Activated T-cell treated with anti-CD3 and anti-CD28 coated beads, Interleukin-2, amount 50 U/mL, for 48 hours (primary cell): ENCODE measurements at places on chromosomes 5 and 9.

DNA sequence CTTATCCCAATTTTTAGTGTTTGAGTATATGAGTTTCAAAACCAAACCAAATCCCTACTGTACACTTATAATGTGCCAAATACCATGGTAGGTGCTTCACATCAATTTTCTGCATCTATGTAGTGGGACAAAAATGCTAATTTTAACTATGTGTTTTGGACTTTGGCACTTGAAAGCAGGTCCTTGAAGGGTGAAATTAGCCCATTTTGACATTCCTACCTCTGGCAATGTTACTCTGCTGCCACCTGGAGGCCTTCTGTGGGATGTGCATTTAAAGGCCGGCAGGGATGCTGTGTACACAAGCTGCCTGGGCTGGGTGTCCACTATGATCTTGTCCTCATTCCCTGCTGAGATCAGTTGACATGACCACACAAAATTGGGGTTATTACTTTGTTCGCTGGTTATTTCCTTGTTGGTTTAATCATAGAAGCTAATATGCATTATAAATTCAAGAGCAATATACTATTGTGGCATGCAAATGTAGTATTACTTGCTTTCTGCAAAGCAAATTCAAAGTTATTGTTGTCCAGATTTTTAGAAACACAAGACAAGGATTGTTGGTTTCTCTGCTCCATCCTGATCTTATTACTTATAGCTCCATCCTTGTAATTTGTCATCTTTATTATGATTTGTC lies 166.8 kb downstream of the ARHGEF28 start:
- DNase-seq: peak; percentile 78

DNA sequence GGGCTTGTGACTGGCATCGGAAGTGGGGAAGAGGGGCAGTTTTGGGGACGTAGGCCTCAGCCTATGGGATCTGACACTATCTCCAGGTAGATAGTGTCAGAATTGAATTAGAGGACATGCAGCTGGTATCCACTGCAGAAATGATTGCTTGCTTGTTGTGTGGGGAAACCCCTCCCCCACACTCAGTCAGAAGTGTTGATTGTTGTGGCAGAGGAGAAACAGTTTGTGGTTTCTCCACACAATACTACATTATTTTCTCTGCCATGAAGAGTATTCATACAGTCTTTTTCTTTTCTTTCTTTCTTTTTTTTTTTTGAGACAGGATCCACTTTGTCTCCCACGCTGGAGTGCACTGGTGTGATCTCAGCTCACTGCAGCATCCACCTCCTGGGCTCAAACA lies 113.9 kb downstream of the ARRDC3 start:
- no peak for DNase-seq

DNA sequence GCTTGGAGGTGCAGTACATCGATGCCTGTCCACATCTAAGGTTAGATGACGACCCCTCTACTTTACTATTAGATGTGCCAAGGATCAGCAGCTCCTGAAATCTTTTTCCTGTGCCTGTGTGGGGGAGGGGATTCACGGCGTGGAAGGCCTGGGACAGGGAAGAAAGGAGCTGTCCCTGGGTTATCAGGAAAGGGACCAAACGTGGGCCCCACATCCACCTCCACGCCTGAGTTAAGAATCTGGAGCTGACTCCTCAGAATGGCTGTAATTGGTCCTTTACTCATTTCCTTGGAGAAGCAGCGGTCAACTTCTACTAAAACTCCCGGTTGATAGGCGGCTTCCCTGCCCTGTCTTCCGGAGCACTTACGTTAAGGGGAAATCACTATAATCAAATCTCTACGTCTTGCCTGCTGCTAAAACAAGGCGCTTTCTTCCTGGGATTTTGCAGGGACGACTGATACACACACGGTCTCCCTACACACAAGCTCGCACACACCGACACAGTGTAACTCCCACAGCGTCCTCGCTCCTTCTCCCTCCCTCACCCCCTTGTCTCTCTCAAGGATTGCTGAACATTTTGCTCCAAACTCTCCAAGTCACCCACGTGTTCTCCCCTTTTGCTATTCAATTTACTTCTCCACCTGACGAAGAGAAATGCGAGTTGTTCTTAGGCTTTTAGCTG lies 1.4 kb downstream of the PDE4D start:
- DNase-seq: no peak

- no peak for DNase-seq
Observed at GRCh38 chr5:141082228-141082627, 12.2 kb upstream of the PCDHB2 start.

GRCh38 chr9:109497226-109498153 lies 617 bp downstream of the PTPN3 start:
- DNase-seq: no peak

GRCh38 chr5:170315154-170315553 lies 17.6 kb upstream of the LCP2 start:
- no peak for DNase-seq

DNA sequence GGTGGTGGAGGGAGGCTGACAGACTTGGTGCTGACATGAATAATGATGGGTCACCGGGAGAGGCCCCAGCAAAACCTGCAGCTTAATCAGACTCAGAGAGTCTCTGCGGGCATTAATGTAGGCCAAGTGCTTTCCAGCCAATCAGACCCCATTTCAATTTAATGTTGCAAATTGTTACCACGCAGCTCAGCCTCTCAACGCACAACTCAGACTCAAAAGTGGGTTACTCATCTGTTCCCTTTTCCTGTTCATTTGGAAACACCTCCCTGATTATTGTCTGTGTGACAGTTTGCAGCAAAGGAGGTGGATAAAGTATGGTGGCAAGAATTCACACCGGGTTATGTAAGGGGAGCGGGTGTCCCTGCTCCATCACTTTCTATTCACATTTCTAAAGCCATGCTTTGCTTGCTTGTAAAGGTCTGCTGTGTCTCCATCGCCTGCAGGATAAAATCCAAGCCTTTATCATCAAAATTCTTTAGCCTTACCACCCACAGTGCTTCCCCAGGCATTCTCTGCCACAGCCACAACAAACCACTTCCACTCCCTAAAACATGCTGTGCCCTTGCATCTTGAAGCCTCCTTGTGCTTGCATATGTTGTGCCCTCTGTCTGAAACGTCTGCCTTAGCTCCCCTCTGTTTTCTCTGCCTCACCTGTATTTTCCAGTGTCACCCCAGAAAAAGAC lies 156.5 kb downstream of the ASTN2 start:
- DNase-seq: no peak

DNA sequence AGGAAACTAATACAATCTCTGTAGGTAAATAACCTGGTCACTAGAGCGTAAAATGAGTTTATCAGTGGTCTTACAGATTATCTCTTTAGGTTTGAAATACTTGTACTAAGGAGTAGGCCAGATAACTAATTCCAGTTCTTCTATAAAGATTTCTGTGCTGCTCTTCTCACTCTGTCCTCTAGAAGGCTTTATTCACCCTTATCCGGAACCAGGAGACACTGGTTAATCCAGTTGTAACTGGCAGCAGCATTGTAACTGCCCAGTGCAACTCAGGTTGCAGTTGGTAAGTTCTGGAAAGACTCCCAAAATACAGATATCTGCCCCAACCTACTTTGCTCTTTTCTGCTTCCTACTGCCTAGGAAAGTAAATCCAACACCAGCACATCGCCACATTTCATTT lies 19.8 kb downstream of the C5orf22 start:
- no peak for DNase-seq

GRCh38 chr5:143533475-143533874 lies 130.0 kb upstream of the NR3C1 start:
- no peak for DNase-seq

DNA sequence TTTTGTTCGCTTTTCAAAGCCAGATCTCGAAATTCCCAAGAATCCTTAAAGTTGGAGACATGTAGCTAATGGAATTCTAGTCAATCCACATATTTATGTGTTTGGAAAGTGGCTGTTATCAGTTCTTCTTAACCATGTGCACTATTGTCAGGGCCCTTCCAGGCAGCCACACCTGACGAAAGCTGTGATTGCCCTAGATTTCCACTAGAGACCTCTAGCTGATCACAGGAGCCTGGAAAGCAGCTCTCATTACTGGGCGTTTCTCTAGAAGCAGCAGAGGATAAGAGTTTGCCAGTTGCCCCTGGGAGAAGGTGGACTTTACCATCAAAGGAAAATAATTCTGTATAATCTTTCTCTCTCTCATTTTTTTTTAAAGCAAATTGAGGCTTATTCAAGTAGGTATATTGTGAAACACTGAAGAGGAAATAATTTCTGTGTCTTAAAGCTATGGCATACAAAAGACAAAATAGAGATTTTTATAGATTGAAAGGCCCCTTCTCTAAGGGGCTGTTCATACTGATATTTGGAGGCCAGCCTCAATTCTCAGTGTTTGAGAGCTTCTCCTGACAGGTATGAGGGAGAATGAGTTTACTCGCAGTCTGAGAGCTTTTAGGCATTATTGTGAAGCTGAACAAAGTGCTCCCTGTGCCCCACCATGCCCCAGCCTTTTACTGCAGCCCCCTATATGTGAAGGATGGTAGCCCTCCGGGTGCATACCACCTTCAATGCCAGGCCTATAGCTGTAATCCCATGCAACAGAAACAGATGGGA lies 405.4 kb upstream of the ACTBL2 start:
- DNase-seq: no peak

GRCh38 chr5:7759257-7759871 lies 91.6 kb downstream of the CFAP90 start:
- DNase-seq: no peak

- no peak for DNase-seq
Observed at GRCh38 chr5:56757077-56757476, 58.3 kb upstream of the MAP3K1 start.

- no peak for DNase-seq
Observed at GRCh38 chr9:5643005-5643624, 14.2 kb downstream of the RIC1 start.

DNA sequence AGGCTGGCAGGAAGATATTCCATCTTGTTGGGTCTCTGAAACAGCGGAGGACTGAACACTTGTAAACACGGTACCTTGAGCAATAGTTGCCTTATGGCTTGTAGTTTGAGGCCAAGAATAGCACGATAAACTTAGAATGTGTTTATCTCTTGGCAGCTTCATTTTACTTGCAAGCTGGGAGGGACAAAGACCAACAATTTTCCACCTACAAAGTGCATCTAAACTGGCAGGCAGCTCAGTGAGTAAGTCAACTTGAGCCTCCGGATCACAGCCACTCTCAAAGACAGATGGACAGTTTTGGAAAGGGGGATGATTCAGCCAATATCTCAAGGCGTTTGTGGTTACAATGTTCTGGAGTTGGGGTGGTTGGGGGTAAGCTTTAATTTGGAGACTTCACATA lies 652.6 kb downstream of the CETN3 start:
- DNase-seq: no peak

DNA sequence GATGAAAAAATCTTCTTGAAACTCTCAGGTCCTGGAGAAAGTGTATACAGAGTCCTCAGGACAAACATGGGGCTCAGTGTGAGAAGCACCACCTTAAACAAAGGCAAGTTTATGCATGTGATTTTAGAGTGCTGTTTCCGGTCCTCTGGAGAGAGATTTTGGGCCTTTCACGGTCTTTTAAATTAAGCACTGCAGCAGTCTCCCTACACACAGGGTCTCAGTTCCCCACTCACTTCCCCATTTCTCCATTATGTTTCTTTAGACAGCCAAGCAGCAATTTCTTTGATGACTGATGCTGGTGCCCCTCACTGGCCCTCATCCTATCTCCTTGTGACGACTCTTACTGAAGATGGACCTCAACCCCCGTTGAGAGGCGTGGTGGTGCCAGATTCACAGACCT lies 220.2 kb upstream of the CLINT1 start:
- no peak for DNase-seq

GRCh38 chr5:125100342-125100741 lies 353.9 kb upstream of the ZNF608 start:
- no peak for DNase-seq

GRCh38 chr9:127545196-127546124 lies 66.6 kb upstream of the STXBP1 start:
- no peak for DNase-seq

GRCh38 chr9:13410566-13411031 lies 131.1 kb upstream of the MPDZ start:
- no peak for DNase-seq

- peak; percentile 47 for DNase-seq
Observed at GRCh38 chr5:149172261-149172660, 31.0 kb downstream of the ABLIM3 start.

DNA sequence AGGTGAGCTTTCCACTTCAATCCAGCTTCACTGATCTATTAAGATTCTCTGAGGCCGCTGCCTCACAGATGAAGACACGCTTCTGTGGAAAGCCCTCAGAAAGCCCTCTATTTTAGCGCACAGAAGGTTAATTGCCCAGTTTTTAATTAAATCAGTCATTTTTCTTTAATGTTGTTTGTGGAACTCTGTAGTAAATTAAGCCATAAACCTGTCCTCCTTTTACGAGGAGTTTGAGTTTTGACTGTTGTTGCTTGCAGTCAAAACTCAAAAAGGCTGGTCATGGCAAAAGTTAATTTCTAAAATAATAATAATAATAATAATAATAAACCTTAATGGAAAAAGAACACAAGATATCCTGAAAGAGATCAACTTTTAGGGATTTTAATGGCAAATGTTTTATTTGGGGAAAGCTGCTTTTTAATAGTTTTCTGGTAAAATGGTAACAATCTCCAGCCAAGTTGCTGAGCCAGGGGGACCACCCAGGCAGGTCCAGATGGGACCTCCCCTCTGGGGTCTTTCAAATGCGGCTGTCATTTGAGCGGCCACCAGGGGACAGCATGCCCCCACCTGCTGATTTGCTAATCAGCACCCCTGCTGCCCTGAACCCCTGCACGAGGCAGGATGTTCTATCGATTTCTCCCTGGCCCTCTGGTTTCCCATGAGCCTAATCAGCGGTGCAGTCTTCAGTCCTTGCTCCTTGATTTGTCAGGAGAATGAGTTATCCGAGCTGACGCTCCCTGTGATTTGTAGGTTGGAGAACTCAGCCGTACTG lies 247.2 kb downstream of the FSTL4 start:
- no peak for DNase-seq

DNA sequence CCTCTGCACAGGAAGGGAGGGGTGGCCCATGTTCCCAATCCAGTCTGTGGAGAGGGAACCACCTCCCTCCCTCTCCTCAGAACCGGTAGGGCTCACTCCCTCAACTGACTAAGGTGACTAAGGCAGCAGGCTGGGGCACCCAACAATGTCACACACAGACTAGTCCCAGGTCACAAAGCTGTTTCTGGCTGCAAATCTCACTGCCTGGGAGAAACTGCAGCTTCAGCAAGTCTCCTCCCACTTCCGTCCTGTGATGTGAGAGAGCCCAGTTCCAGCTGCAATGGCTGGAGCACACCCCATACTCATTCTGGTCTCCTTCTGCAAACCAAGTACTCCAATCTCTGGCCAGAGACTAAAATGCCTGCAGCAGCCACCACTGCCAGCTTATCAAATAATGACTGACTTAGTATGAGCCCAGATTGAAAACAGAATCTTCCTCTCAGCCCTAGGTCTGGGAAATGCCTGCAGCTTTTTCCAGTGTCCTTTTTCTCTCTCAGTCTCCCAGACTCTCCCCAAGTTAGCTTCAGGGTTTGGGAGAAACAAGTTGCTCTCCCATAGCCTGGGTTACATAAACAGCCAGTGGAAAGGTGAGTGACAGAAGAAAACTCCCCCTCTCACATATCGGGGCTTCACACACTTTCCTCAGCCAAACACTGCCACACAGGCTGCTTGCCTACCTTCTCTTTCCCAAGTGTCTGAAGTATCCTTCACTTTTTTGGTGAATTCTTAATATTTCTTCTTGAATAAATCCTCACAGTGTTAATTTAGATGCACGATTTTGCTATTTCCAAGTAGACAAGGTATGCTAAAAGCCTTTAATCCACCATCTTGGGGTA lies 247.4 kb upstream of the RASA1 start:
- DNase-seq: peak; percentile 24

- DNase-seq: no peak
Observed at GRCh38 chr9:123419721-123420591, 64.0 kb downstream of the CRB2 start.
